Fibroblast of skin of right biceps (primary cell): ENCODE measurements at places on chromosomes 1 and 21.

DNA sequence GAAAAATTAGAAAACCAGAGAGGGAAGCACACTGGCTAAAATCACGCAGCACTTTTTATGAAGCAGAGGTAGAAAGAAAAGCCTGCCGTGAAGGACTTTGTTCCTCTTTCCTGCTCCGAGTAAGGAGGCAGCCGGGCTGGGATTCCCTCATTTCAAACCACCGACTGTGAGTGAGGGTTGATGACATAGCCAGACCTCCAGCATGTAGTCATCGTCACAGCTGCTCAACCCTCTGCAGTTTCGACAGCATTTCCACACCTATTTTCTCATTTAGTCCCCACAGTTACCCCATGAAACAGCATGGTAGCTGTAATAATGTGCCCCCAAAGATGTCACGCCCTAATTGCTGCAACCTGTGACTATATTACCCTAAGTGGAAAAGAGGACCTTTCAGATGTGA, 35.3 kb downstream of the FCRL5 start:
- DNase-seq, result no peak

DNA sequence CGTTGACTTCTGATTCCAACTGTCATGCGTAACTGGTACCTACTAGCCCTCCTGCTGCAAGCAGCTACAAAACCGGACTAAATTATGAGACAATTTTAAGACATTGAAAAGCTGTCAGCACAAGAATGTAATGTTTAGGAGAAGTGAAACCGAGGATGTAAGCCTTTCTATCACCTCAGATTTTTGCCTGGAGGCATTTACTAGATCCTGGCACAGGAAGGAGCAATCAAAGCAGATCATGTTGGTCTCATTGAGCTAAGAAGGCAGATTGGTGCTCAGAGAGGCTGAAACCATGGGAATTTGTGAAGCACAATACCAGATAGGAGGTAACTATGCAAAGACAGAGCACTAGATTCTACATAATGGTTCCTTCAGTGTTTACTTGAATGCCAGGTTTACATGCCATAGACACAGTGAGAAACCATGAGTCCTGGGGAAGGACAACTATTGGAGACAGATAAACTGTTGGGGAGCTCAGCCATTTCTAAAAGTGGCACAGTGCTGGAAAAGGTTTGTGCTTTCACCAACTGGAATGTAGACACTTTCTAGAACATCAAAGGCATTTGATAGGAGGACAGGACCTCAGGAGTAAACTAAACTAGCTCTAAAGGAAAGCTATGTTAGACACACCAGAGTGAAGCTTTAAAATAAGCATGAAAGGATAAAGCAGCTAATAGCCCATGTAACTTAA, 179.4 kb downstream of the LYPLAL1 start:
- DNase-seq, result no peak

DNA sequence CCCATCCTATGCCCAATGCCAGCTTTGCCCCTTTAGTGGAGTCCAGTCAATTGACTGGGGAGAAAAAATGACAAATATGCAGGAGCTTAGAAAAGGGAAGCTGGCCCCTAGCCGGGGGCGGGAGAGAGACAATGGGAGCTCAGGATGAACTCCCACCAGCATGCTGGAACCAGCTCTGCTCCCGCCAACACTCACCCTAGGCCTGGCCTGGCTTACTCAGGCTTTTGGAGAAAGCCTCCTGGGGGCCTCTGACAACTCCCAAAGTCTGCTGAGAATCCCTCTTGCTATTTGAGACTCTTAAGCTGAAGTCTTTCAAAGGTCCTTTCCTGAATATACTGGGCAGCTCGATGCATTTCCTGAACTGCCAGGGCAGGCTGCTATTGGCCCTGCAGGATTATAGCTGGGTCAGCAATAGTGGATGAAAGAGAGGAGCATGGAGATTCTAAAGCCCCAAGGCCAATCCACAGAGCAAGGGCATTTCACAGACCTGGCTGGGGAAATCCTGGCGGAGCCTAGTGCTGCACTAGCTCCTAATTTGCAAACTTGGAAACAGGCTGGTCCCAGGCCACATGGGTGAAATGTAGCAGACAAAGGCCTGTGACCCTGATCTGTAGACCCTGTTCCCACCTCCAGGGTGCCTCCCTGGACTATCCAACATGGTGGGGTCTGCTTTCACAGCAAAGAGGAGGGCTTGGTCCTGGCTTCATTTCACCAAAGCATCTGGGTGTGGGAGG, 35.7 kb upstream of the CLSTN1 start:
- DNase-seq, result no peak

GRCh38 chr1:244209955-244210354, 158.9 kb downstream of the ZBTB18 start:
- no peak for DNase-seq

DNA sequence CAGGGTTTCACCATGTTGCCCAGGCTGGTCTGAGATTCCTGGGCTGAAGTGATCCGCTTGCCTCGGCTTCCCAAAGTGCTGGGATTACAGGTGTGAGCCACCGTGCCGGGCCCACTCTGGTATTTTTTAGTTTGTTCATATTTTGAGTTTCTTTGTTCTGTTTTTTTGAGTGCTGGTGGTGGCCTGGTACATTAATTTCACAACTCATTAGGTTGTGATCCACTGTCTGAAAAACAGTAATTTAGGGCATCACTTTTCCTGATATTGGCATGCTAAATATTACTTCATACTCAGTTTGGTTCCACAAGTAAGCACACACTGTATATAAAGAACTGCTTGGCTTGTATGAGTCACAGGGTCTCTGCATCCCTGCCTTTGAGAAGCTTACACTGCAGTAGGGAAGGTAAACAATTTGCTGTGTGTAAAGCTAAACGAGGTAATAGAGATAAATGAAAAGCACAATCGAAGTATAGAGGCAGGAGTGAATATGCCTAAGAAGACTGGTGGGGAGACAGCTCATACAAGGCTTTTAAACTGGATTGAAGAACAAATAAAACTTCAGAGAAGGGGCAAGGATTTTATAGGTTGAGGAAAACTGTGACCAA, 7.7 kb downstream of the SNX27 start:
- DNase-seq, result peak; percentile 35

DNA sequence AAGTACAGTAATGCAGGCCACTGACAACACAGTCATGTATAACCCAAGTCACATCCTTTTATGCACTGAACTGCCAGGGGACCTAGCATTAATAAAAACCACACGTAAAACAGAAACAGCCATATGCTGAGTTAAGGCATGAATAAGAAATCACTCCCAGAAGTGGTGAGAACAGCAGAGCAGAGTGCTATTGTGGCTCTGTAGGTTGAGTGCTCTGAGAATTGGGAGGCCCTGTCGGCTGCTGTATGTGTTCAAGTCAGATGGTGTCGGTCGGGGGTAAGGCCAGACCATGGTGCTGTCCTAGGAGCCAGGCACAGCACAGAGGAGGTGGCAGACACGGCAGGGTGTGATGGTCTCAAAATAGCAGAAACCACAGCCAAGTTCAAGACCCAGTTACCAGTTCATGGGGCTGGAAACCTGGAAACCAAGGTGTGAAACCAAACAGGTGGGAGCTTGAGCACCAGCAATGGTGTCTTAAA, 126.6 kb upstream of the COA6 start:
- no peak for DNase-seq

GRCh38 chr1:180545991-180546390, 12.8 kb upstream of the OVAAL start:
- DNase-seq, result no peak

DNA sequence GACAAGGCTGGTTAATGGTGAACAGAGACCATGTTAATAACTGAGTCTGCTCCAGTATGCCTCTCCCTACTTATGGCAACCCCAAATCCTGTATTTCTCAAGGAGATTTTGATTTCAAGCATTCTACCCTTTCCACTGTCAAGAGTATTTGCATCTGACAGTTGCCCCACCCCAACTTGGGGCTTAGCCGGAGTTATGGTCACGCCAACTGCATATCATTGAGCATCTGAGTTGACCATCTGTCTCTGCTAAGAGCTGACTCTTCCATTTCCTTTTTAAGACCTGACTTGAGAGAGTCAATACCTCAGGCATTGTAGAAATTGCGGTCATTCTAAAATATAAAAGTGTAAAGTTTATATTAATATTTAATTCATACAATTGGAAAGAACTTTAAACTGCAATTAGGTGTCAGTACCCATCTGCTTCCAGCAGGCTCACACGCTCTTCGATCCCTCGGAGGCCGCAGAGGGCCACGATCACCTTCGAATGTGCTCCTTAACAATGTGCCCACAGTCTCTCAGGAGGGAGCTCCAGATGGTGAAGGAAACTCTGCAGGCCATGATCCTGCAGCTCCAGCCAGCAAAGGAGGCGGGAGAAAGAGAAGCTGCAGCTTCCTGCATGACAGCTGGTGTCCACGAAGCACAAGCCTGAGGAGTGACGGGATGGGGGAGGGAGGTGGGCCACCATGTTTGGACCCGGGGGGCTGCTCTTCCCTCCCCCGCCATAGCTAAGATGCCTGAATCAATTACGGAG, 409.8 kb downstream of the DISC1 start:
- DNase-seq, result no peak

- DNase-seq, result no peak
Measured at GRCh38 chr21:31358158-31358557, 14.1 kb upstream of the TIAM1 start.

DNA sequence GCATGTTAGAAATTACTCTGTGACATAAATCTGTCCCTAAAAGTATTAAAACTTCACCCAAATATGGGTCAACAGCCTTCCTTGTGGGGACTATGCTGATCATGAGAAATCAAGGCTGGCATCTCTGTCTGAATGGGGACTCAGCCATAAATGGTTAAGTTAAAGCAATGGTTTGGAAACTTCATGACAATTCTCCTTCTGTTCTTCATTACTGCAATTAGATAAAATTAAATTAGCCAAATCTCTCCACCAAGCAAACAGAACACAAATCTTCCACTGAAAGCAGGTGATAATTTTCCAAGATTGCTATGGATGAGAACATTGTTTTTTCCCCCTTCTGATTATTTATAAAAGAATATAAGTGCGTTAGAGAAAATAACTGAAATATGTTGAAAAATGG, 346.1 kb downstream of the KCNH1 start:
- DNase-seq, result no peak

DNA sequence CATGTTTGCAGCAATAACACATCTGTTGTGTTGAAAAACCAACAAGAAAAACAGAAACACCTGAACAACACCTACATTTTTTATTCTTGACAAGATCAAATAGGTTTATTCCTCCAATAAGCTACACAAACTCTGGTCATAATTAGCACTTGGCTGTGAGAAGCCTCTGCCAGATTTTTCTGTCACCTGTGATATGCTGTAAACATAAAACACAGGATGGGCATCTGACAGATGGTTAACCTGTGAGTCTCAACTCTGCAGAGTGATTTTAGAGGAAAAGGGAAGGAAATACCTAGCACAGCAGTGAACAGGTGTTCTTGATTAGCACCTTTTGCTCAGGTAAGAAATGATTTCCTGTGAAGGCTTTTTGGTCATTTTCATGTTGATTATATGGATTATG, 175.4 kb upstream of the COA6 start:
- DNase-seq, result no peak

GRCh38 chr1:26858891-26859640, 3.9 kb upstream of the SFN start:
- DNase-seq, result no peak
